ENCODE measurements at places on chromosomes 16 and 17.

DNA sequence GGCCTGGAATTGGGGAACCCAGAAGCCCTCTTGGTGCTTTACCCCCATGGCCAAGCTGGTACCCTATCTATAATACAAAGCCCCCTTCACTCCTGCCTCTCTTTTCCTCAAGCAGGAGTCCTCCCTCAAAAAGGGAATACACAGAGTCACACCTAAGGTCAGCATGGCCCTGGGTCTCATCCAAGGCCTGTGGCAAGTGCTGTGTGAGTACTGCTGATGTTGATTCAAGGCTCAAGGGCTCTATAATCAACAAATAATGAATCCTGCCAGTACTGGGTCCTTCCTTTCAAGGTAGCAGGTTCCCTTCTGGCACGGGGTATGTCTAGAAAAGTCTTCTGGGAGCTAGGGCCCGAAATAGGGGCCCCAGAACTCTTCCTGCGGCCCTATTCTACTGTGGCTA, 187.3 kb downstream of the CYB561 start:
- H3K27ac ChIP-seq: no peak overlapping the region
- H3K4me3 ChIP-seq: no peak overlapping the region
- no peak for DNase-seq
- no peaks in the 10 kb centered on the region for H3K27me3 ChIP-seq
- no peaks in the 10 kb centered on the region for H3K4me1 ChIP-seq
- H3K36me3 ChIP-seq: peaks cover 6% of the 10 kb centered on the region

DNA sequence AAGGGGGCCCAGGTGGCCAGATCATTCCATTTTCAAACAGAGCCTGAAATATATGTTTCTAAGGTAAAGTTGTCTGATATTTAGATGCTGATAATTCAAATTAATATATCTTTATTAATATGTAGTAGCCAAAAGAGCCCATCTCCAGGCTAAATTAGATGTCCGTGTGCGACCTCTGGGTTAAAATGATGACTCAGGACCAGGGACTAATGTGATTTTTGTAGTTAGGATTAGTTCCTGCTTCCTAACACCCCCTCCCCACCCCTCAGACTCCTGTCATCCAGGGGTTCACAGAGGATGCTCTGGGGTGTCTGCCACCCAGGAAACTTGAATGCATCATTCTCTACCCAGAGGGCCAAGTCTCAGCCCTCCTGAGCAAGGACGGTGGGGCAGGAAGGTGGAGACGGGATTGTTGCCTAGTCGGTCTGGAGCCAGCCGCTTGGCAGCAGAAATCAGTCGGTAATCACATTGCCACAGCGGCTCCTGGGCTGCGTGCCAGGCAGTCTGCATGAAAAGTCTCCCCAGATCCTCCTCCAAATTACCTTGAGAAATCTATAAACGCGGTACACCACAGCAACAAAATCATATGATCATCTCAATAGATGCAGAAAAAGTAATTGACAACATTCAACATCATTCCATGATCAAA, 29.8 kb downstream of the CNGB1 start:
- no peak overlapping the region for H3K27ac ChIP-seq
- no peaks in the 10 kb centered on the region for H3K36me3 ChIP-seq
- peaks cover 11% of the 10 kb centered on the region for H3K4me1 ChIP-seq
- no peaks in the 10 kb centered on the region for H3K27me3 ChIP-seq
- DNase-seq: peak; percentile 13

- no peak for DNase-seq
- H3K36me3 ChIP-seq: no peaks in the 10 kb centered on the region
- no peak overlapping the region for H3K27ac ChIP-seq
- no peaks in the 10 kb centered on the region for H3K4me1 ChIP-seq
Measured at GRCh38 chr16:64440005-64440404, 681.9 kb downstream of the CDH11 start.

GRCh38 chr17:77408284-77408683, 267.5 kb downstream of the SEC14L1 start:
- no peak overlapping the region for H3K4me3 ChIP-seq
- peaks cover 9% of the 10 kb centered on the region for H3K36me3 ChIP-seq
- peak overlapping the region; percentile 12 for H3K27ac ChIP-seq
- H3K4me1 ChIP-seq: peaks cover 14% of the 10 kb centered on the region
- DNase-seq: no peak

DNA sequence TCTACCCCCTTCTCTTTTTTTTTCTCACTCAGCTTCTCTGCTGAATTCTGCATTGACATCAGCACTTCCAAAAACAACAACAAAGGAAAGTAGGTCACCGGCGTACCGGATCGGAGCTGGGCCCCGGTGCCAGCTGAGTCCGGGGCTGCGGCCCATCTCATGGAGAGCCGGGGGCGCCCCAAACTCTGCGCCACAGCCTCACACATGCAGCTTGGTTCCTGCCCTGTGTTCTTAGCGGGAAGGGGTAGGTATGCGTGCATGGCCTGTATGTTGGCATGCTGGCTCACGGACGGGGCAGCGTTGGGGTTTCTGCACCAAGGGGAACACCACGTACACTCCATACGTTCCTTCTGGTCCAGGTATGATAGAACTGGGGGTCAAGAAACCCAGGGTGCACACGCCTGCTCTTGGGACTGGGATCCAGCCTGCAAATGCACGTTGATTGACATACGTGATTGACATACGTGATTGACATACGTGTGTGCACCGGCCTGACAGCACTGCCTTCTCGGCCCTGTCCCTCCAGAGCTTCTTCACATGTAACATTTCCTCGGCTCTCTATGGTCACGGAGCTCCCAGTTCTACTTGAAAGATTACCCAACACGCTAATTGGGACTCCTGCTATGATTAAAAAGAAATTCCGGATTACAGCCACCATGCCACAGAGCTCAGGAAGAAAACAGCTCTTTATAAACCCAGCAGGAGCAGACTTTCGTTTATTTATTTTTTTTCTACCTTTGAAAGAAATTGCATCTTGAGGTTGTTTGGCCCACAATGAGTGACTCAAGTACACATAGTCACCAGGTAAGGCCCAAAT, 88.7 kb downstream of the RPA1 start:
- H3K27ac ChIP-seq: no peak overlapping the region
- no peak for DNase-seq
- H3K4me1 ChIP-seq: no peaks in the 10 kb centered on the region
- H3K27me3 ChIP-seq: no peaks in the 10 kb centered on the region

- DNase-seq: no peak
- H3K4me3 ChIP-seq: no peak overlapping the region
- no peaks in the 10 kb centered on the region for H3K36me3 ChIP-seq
- no peaks in the 10 kb centered on the region for H3K4me1 ChIP-seq
- H3K27me3 ChIP-seq: no peaks in the 10 kb centered on the region
- H3K27ac ChIP-seq: no peak overlapping the region
Measured at GRCh38 chr17:6700948-6701307, 12.2 kb downstream of the SLC13A5 start.

DNA sequence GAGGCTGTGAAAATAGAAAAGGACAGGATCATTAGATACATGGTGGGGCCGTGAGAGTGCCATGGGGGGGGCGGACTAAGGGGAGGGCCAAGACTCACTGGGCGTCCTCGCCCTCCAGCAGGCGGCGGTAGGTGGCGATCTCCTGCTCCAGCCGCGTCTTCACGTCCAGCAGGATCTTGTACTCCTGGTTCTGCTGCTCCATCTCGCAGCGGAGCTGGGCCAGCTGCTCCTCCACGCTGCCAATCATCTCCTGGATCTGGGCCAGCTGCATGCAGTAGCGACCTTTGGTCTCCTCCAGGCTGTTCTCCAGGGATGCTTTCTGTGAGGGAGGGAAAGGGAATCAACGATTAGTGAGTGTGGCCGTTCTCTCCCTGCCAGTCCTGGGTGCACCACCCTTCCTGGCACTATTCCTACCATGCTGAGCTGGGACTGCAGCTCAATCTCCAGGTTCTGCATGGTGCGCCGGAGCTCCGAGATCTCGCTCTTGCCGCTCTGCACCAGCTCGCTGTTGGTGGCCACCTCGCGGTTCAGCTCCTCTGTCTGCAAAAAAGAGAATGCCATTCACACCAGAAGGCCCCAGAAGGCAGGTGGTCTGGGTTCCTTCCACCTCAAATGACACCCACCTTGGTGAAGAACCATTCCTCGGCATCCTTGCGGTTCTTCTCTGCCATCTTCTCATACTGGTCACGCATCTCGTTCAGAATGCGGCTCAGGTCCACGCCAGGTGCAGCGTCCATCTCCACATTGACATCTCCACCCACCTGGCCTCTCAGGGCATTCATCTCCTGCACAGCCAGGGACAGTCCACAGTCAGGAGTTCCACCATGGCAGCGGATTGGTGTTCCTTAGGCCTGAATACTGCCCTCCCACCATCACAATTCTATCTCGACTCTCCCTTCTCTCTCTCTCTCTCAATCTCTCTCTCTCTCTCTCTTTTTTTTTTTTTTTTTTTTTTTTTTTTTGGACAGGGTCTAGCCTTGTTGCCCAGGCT, 3.3 kb downstream of the KRT14 start:
- H3K4me3 ChIP-seq: no peak overlapping the region
- H3K27ac ChIP-seq: no peak overlapping the region
- H3K27me3 ChIP-seq: no peaks in the 10 kb centered on the region
- H3K4me1 ChIP-seq: no peaks in the 10 kb centered on the region
- peak; percentile 14 for DNase-seq

DNA sequence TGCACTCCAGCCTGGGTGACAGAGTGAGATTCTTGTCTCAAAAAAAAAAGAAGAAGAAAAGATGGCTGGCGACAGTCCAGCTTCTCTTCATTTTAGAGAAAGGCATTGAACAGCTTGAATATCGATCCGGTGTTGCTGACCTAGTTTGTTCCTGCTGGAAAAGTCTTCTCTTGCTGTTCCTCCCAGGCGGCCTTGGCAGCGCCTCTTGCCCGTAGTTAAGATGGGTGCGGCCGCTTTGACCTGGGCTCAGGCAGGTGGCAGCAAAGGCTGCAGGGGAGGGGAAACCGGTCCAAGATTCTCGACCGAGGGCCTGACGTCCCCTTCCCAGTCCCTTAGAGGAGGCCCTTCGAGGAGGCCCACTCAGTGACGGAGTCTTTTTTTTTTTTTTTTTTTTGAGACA, 3.8 kb upstream of the ZNF764 start:
- H3K4me3 ChIP-seq: no peak overlapping the region
- H3K4me1 ChIP-seq: no peaks in the 10 kb centered on the region
- no peaks in the 10 kb centered on the region for H3K27me3 ChIP-seq
- no peak for DNase-seq

DNA sequence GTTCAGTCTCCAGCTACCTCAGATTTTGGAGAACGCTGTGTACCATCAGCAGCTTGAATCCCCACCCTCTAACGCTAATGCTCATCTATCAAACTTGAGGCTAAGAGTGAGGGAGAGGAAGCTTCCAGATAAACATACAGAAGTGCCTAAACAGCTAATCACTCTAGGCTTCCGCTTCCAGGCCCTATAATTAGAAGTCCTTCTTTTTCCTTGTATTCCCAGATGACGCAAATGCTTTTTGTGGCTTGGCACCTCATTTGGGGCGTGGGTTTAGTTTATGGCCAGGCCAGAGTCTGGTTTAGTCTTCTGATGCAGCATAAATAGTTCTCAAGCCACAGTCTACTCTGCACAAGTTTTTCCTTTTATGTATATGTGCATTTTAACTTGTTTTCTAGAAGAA, 263.4 kb downstream of the BCAS3 start:
- no peaks in the 10 kb centered on the region for H3K27me3 ChIP-seq
- H3K4me3 ChIP-seq: no peak overlapping the region
- H3K27ac ChIP-seq: no peak overlapping the region
- no peaks in the 10 kb centered on the region for H3K36me3 ChIP-seq

- peak within 1 kb of the TSS; percentile 18 for H3K4me3 ChIP-seq
- no peaks in the 10 kb centered on the region for H3K36me3 ChIP-seq
- no peak within 1 kb of the TSS for H3K27ac ChIP-seq
- no peaks in the 10 kb centered on the region for H3K4me1 ChIP-seq
Measured at GRCh38 chr16:56657555-56658326, at the start of gene MT1F. Gene MT1F, plus strand, starts transcription at chr16:56657959. Its CDS starts 100 bp downstream, at chr16:56658059.

- DNase-seq: no peak
- no peak overlapping the region for H3K4me3 ChIP-seq
- H3K27ac ChIP-seq: no peak overlapping the region
- H3K36me3 ChIP-seq: peaks cover 7% of the 10 kb centered on the region
- no peaks in the 10 kb centered on the region for H3K27me3 ChIP-seq
- no peaks in the 10 kb centered on the region for H3K4me1 ChIP-seq
Measured at GRCh38 chr16:53150769-53151168, 96.0 kb downstream of the CHD9 start.

DNA sequence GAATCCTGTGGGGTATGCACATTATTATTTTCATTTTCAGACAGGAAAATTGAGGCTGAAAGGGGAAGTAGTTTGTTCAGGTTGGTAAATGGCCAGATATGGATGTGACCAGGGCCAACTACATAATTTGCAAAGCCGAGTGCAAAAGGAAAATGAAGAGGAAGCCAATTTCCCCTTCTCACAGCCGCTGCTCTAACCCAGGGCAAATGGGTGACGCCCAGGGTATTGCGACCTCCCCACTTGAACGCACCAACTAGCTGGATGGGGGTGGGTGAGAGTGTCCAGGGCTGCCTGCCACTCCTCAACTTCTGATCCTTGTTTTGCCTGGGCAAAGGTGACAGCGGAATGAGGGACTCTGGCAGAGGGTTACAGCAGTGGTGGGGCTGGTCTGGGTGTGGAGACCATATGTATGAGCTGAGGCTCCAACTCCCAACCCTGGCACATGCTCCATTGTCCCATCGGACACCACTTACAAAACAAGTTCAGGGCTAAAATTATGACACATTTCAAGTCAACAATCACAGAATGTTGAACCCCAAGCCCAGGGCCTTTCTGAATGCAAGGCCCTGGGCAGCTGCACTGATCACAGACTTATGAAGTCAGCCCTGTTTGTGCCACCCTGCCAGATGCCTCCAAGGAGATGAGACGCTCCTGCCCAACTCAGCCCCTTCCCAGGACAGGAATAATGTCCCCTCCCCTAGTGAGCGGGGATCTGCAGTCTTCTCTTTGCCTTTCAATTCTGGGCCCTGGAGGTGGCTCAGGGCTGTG, 1.7 kb downstream of the ANKRD40CL start:
- no peaks in the 10 kb centered on the region for H3K4me1 ChIP-seq
- no peak overlapping the region for H3K4me3 ChIP-seq
- peak; percentile 46 for DNase-seq
- no peaks in the 10 kb centered on the region for H3K36me3 ChIP-seq

GRCh38 chr16:28183930-28184329, 27.8 kb downstream of the XPO6 start:
- H3K4me1 ChIP-seq: no peaks in the 10 kb centered on the region
- H3K36me3 ChIP-seq: no peaks in the 10 kb centered on the region
- no peak overlapping the region for H3K4me3 ChIP-seq
- H3K27ac ChIP-seq: no peak overlapping the region

GRCh38 chr17:16477255-16477654, 14.7 kb downstream of the LRRC75A start:
- no peak overlapping the region for H3K4me3 ChIP-seq
- H3K4me1 ChIP-seq: peaks cover 13% of the 10 kb centered on the region
- H3K27ac ChIP-seq: no peak overlapping the region
- no peak for DNase-seq
- no peaks in the 10 kb centered on the region for H3K27me3 ChIP-seq

Data from lung (tissue), 17 donors.